ENCODE measurements at places on chromosomes 16 and 17.
A peak's percentile ranks its signal among the peaks of the same experiment; 100 is the strongest.

- DNase-seq, result no peak
Measured at GRCh38 chr16:3681206-3681605, 26.7 kb downstream of the DNASE1 start.

- no peak for DNase-seq
Measured at GRCh38 chr17:81566461-81567126, 14.4 kb upstream of the FAAP100 start.

DNA sequence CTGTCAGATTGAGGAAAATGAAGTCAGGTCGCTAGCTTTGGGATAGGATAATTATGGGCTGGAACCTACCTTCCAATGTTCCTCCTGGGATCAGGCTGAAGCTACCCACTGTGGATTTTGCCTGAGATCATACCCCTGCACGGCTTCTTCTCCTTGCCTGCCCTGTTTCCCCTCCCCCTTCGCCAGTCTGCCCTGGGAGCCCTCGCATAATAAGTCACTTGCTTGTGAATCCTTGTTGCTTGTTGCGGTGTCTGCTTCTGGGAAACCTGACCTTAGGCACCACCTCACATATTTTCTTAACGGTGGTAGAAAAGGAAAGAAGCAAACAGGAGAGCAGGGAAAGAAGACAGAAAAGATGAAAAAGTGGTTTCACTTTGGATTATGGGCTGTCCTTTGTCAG lies 13.3 kb upstream of the PMP22 start:
- peak; percentile 32 for DNase-seq

DNA sequence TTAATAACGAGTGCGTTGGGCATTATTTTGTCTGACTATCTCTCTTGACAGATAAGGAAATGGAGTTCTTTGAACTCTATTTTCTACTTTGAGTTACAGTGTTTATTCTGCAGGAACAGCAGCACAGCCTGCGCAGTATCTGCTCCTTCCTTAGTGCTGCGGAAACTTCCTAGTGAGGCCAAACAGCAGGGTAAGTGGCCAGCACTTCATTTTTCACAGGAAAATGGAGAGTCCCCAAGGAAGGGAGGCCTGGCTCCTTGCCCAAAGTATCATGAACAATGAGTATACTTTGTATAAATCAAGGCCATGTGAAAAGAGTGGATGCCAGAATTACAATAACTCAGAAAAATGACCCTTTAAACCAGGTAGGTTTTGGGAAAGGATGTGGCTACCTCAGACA lies 140.6 kb downstream of the VPS53 start:
- DNase-seq, result no peak

DNA sequence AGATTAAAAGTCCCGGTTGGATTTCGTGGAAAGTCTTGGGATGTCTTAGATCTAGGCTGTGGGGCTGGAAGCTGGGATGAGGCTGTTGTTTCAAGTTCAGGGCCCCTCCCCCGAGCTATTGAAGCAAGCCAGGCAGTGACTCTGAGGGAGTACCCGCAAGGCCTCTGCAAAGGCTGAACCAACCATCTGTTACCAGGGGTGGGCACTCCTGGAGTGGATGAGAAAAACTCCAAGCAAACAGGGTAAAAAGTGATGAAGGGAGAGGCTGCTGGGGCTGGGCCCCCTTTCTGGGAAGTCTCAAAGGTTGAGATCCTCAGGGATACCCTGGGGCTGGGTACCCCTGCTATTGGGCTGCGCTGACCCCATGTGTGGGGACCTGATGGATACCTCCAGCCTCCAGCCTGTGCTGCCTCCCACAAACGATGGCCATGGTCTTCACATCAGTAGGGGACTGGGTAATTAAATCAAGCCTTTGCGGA lies 82.4 kb upstream of the KIFC3 start:
- DNase-seq, result peak; percentile 78

DNA sequence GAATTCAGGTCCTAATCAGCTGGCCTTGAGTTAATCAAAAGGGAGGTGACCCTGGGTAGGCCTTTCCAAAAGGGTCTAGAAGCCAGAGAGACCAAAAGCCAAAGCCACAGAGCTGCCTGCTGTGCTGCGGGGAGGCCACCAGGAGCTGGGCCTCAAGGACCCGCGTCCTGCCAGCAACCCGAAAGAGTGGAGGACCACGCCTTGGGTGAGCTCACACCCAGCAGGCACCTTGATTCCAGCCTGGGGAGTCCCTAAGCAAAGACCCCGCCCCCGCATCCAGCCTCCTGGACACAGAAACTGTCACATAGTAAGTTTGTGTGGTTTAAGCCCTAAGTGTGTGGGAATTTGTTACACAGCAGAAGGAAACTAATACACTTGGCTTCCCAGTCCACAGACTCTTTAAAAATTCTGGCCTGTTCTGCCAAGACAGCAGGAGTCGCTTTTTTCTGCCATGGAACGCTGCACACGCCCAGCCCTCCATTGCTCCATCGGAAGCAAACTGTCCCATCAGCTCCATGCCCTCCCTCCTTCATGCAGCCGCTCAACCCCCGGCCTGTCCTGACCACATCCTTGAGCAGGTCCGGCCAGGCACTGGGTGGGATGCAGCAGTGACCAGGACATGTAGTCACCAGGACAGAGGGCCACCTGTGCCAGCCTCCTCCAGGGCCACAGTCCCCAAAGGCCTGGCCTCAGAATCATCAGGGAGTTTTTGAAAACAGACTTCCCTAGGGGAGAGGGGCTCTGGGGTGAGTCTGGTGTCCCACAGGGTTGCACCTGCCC lies 20.9 kb upstream of the RASD1 start:
- DNase-seq, result no peak

GRCh38 chr16:53085369-53085843 lies 30.6 kb downstream of the CHD9 start:
- DNase-seq, result no peak

DNA sequence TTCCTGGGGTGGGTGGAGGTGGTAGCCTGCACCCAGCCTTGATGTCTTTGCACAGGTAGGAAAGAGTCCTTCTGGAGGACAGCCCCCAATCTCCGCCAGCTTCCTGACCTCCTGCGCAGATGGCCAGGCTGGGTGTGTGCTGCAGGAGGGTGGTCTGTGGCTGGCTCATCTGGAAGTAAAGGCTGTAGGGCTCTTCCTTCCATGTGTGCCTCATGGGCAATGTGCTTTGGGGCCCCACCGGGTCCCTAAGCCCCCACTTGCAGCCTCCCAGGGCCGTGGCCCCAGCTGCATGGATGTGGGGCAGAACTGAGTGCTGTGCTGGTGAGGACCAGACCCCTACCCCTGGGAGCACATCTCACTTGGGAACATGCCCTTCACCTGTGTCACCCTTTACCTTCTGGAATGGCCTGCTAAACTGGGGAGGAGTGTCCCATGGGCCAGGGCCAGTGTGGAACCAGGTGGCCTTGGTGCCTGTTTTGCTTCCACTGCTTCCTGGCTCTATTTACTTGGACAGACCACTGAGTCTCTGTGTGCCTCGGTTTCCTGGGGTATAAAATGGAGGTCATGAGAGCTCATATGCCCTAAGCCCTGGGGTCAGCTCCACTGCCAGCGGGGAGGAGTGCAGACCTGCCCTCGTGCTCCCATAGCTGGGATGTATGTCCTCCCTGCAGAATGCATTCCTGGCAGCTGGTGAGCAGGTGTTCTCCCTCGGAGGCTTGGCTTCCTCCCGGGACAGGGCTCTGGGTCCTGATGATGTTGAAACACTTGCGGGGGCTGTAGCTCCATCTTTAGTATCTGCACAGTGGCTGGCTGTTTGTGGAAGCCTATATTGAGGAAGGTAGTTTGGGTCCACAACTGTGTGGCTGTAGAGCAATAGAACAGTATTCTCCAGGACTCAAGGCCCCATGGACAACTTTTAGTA lies 18.0 kb downstream of the MPRIP start:
- DNase-seq, result no peak

GRCh38 chr17:37342589-37342988 lies 33.2 kb upstream of the C17orf78 start:
- DNase-seq, result no peak

- peak; percentile 72 for DNase-seq
Measured at GRCh38 chr17:75262112-75262606, 480 bp downstream of the MRPS7 start.

DNA sequence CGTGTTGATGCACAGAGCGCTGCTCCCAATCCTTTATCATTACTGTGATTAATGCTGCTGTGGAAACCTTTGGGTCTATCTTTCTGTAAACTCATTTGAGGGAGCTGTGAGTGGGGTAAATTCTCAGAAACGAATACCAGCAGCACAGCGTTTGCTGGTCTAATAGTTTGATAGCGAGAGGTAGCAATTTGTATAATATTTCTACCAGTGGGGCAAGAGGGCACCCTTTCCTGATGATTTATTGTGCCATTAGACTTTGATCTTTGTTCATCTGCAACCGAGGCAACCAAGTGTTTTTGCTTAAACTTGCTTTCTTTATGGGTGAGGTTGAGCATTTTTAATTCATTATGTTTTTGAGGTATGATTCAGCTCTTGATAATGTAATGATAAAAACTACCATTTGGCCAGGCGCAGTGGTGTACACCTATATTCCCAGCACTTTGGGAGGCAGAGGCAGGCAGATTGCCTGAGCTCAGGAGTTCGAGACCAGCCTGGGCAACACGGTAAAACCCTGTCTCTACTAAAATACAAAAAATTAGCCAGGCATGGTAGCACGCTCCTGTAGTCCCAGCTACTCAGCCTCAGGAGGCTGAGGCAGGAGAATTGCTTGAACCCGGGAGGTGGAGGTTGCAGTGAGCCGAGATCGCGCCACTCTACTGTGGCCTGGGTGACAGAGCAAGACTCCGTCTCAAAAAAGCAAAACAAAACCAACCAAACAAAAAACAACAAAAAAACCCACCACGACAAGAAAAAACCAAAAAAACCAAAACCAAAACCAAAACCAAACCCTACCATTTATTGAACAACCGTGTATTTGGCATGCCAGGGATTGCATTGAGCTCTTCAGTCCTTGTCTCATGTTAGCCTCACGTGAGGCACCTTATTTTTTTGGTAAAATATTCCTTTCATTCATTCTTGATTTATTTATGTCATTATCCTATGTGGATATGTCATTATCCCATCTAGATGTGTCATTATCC lies 81.5 kb downstream of the PLCG2 start:
- DNase-seq, result no peak

DNA sequence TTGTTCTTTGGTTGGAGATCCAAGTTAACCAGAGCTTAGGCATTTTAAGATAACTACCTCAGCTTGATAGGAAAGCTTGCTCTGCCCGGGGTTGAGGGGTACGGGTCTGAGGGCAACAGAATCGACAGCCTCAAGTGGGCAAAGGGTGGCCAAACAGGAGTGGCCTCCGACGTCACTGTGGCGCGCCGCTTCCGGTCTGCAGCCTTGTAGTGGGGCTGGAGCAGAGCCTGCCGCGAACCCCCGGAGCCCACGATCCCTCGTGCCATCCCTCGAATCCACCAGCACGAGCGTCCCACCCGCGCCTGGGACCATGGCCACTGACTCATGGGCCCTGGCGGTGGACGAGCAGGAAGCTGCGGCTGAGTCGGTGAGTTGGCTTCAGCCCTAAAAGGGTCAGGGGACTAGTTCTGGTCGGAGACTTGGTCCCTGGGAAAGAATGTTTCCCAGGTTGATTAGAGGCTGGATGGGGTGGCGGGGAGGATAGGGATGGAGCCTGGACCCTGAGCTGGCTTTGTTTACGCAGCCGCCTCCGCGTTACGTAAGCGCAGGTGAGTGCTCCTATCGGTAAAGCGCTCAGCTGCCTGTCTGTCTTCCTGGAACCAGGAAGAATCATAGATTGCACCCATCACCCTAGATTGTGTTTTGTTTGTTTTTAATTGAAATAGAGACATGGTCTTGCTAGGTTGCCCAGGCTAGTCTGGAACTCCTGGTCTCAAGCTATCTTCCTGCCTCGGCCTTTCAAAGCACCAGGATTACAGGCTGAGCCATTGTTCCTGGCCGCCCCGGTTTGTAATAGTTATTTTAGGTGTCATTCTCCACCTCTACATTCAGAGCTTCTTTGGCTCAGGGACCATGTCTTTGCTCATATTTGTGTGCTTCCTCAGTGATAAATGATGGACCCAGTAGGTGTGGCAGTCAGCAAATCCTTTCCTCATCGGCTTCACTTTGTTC lies at the start of gene DDX19B:
TSS of gene DDX19B (plus strand) at position 199 of the 951 bp plus-strand sequence. CDS start at position 311, 112 bp downstream.
- DNase-seq, result peak; percentile 81

DNA sequence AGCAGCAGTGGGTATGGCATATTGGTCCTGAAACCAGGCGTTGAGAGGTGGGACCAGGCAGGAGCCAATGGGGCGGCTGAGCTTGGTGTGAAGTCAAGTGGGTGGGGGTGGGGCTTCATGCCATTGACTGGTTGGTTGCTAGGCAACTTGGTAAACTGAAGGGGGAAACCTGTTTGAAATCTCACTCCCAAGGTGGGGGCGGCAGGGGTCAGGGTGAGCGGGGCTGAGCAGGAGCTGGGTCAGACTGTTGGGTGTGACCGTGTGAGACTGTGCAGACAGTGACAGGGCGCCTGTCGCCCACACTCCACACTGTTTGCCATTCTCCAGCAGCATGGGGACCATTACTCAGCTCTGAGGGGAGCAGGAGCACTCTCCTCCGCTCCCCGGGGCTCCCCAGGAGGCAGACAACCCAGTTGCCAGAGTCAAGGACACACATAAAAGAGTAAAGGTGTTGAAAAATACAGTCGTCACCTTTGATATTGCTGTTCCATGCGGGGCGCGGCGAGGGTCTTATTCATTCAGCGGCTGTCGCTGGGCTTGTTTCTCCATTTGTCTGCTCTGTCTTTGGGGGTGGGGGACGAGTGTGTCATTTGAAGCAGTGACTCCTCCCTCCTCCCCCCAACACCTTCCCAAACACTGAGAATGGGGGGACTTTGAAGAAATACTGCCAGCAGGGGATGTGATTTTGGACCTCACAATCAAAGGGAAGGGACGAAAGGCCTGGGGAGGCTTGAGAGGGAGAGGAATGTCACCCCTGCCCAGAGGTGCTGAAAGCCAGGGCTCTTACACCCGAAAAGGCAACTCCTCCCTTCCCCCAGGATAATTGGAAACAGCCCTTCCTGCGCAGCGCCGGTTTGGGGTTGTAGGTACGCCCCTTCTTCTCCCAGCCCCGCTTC lies 1.2 kb upstream of the EFNB3 start:
- DNase-seq, result peak; percentile 98

DNA sequence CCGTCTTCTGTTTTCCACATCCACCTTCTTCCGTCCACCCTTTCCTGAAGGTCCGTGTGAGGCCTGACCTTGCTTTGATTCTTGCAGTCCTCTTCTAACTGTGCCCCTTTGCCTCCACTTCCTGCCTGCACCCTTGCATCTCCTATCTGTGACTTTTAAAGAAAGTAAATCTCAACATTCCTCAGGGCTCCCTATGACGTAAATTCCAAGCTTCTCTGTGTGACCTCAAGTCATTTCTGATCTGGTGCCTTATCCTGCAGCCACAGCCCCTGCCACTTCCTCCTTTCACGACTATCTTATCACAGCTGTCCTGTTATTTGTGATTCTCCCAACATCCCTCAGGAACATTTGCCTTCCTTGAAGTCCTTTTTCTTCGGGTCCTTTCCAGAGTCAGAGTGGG lies 520.5 kb downstream of the CDH13 start:
- peak; percentile 86 for DNase-seq

- DNase-seq, result no peak
Measured at GRCh38 chr16:74304164-74304834, 7.7 kb downstream of the PSMD7 start.

GRCh38 chr16:75244844-75245758 lies 6.3 kb downstream of the BCAR1 start:
- peak; percentile 98 for DNase-seq

GRCh38 chr16:75860326-75861053 lies 134.2 kb upstream of the CPHXL start:
- DNase-seq, result peak; percentile 28

- no peak for DNase-seq
Measured at GRCh38 chr16:54597222-54597621, 310.6 kb upstream of the IRX3 start.

Data from mesendoderm (in vitro differentiated cells).